ENCODE measurements at places on chromosomes 1 and 21.

GRCh38 chr1:211912844-211913432 is 82.4 kb upstream of the LPGAT1 start:
- no peak for DNase-seq

DNA sequence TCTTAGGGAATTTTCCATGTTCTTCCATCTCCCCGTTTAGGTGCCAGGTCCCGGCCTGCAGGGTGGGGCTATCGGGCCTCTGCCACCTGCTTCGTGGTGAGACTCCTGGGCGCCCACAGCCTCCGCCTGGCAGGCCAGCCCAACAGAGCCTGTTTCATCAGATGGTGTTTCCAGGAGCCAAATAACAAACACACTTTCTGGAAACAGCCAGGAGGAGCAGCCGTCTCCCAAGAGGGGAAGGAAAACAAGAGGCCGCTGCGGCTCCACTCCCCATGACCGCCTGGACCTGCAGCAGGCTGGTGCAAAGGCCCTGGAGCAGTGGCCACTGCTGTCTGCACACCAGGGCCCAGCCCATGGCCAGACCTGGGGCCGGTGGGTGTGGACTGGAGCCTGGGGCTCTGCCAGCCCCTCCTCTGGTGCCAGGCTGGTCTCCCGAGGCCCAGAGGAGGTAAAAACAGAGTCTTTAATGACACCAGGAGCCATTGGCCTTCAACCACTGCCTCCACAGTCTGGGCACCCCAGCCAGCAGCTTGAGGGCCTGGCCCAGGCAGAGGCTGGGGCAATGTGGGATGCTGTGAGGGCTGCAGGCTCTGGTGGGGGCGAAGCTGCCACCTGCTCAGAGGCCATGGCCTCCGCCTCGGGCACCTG is 55.0 kb downstream of the SLX9 start:
- no peak for DNase-seq

DNA sequence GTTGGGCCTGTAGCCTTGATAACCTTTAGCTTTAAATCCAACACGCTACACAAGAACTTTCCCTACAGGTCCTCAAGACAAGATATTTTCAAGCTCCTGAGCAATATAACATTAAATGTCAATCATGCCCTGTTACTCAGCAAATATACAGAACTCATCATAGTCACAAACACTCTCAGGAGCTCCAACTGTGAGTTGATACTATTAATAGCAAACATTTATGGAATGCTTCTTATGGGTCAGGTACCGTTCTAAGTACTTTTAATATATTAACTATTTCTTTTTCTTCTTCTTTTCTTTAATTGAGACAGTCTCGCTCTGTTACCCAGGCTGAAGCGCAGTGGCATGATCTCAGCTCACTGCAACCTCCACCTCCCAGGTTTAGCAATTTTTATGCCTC is 10.1 kb downstream of the EYA3 start:
- no peak for DNase-seq

DNA sequence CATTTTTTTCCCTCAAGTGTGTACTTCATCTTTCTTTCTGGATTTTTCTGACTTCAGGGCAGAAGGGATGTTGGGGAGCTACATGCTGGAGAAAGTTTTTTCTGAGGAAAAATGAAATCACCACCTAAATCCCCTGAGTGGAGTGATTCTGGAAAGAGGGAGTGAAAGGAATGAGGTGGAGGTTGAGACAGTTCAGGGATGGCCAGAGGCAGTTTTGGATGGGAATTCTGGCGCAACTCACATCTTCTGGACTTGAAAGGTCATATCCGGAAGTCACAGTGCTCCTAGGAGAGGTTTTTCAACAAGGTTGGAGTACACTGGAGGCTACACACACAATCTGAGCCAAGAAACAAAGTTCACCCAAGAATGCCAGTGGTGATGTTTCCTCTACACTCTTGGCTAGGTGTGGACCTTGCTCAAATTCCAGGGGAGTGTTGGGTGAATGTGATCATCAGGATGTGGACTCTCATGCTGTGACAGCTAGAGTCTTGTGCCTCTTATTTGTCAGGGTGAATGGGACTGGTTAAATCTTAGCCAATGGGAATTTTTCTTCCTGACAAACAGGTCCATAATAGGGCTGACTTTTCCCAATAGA is 161.5 kb downstream of the HLX start:
- no peak for DNase-seq

DNA sequence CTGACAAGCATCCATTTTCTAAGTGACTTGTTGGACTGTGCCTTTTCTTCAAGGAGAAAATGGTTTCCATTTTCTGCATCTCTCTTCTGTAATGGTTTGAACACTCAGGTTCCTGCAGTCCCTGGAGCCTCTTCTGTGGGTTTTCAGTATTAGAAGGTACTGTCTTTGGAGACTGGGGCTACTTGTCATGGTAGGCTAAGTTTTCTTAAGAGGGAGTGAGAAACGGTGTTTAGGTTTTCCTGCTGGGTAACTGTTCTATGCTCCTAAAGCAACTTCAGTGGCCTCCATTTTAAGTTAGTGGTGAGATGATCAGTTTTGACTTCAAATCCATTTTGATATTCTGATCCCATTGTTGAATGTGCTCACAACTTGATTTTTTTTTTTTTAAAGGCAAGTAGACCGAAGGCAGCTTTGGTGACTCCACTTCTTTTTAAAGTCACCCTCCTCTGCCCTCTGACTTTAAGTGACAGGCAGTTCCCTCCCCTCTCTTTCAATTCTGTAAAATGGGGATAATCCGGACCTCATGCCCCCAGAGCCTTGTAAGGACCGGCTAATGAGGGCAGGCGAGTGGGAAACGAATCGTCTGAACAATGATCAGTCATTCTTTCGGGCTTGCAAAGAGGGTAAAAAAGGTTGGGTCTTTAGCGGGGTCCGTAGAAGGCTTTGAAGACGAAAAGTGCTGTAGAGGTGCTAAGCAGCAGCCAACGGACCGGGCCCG is 1.0 kb upstream of the ARID1A start:
- no peak for DNase-seq

GRCh38 chr1:173823781-173824314 is 625 bp upstream of the DARS2 start:
- no peak for DNase-seq

DNA sequence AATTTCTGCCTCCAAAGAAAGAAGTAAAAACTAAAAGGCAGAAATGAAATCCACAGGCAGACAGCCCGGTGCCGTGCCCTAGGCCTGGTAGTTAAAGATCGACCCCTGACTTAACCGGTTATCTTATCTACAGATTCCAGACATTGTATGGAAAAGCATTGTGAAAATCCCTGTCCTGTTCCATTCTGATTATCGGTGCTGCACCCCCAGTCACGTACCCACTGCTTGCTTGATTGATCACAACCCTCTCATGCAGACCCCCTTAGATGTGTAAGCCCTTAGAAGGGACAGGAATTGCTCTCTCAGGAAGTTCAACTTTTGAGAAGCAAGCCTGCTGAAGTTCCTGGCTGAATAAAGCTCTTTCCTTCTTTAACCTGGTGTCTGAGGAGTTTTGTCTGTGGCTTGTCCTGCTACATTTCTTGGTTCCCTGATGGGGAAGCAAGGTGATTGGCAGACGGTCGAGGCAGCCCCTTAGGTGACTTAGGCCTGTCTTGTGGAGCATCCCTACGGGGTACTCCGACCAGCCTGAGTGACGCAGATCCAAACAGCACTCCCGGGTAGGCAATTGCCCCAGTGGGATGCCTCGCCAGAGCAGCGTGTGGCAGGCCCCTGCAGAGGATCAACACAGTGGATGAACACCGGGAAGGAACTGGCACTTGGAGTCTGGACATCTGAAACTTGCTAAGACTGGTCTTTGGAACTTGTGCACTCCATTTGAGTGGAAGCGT is 111.2 kb upstream of the PPM1J start:
- no peak for DNase-seq

GRCh38 chr1:15882665-15883064 is 35.2 kb downstream of the SPEN start:
- DNase-seq: no peak

DNA sequence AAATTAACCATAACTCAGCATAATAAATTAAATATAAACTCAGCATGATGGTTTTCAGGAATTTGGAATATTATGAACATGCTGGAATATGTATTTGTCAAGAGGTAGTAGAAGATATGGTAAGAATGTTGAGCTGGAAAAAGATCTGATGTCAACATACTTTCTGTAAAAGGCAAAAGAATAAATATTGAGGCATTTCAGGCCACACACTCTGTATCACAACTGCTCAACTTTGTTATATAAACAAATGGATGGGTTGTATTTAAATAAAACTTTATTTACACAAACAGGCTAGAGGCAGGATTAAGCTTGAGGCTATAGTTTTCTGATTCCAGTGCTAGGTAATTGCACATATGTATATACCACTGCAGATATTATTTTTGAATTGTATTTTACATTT is 1409.4 kb downstream of the MRPL39 start:
- no peak for DNase-seq

- no peak for DNase-seq
Observed at GRCh38 chr21:34883491-34884271, 165.4 kb downstream of the RUNX1 start.

DNA sequence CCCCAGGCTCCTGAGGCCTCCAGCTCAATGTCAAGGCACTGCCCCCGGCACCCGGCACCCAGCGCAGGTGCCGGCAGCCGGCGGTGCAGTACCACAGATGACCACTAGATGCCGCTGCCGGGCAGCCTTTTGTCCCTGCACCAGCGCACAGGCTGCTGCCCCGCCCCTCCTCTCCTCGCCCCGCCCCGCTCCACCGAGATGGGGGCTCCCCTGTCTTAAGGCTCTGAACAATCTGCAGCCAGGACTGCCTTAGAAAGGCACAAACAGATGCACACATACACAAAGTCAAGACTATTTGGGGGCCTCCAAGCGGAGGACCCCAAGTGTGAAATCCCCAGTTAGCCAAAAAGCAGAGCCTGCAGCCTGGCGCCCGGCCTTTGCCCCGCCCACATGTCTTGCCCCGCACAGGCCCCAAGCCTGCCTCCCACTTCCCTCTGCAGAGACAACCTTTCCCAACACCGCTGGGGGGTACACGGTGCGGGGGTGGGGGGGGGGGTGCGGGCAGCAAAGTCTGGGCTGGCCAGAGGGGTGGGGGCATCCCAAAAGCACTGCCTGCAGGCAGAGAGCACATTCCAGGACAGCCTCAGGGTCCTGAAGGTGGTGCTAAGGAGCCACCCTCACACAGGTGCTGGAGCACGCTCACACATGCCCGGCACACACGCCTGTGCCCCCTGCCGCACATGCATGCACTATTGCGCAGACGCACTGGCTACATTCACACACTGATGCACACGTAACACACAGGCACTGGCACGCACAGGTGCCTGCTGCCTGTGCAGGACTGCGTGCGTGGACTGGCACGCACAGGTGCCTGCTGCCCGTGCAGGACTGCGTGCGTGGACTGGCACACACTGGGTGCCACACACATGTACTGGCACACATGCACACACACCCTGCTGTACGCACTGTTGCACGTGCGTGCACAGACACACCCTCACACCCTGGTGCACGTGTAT is 37.1 kb downstream of the ARHGEF16 start:
- peak; percentile 34 for DNase-seq

DNA sequence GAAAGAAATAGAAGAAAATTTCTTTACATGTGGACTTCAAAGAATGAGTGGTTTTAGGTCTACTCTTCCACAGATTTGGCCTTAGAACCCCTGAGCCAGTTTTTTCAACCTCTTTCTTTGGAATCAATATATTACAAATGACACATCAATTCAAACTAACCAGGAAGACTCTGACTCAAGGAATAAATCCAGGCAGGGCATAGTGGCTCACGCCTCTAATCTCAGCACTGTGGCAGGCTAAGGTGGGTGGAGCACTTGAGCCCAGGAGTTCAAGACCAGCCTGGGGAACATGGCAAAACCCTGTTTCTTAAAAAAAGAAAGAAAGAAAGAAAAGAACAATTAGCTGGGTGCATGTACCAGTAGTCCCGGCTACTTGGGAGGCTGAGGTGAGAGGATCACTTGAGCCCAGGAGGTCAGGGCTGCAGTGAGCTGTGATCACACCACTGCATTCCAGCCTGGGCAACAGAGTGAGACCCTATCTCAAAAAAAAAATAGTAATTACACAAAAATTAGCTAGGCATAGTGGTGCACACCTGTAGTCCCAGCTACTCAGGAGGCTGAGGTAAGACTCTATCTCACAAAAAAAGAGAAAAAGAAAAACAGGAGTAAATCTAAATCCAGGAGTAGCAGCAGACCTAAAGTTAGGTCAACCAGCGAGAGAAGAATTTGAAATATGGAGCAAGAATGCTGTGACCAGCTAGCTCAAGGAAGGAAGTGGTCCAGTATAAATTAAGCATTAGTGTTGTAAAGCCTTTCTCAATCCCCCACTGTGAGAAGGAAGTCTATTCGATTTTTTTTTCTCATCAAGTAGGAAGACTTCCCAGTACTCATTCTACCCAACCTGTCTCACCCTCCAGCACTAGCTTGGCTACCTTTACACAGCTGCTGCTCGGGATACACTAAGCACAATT is 1.9 kb downstream of the SORT1 start:
- no peak for DNase-seq

DNA sequence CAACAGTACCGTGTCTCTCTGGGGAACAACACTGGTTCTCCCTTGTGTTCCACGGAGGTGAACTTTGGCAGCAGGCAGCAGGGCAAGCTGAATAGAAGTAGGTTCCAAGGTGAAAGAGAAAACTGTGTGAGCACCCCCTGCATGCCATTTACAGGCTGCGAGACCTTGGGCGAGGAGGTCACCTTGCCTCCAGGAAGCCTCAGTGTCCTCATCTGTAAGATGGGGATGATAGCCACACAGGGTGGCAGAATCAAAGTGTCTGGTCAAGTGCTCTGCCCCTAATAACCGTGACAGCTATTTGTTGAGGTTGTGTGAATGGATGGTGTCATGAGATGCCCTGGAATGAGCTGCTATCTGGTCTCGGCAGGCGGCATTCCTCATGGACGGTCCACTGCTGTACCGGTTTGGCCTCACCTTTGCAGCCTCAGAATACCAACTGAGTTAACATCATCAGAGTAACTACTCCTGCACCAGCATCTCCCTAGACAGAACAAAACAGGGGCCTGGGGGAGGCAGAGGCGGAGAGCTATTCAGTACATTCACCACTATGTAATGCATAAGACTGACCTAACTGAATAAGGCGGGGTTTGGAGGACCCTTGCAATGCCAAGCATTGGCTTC is 7.4 kb upstream of the KLHDC7A start:
- DNase-seq: no peak

DNA sequence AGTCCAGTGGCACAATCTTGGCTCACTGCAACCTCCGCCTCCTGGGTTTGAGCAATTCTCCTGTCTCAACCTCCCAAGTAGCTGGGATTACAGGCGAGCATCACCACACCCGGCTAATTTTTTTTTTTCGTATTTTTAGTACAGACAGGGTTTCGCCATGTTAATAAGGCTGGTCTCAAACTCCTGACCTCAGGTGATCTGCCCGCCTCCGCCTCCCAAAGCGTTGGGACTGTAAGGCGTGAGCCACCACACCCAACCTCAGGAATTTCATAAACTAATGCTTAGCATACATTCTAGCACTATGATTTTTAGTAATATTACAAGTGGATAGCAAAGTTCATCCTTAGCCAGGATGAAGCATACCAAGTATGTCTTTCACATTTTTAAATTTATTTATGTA is 8.7 kb downstream of the DNAJC11 start:
- DNase-seq: no peak

- no peak for DNase-seq
Observed at GRCh38 chr21:46459356-46460112, 843 bp downstream of the DIP2A start.

GRCh38 chr1:197695961-197696360 is 79.3 kb downstream of the DENND1B start:
- DNase-seq: no peak

GRCh38 chr1:245181158-245181517 is 26.4 kb downstream of the KIF26B start:
- no peak for DNase-seq

All from COLO829 (cell line).